AG04450 (cell line): ENCODE measurements at places on chromosomes 3 and 15. TPM values are rescaled to one million over a fixed set of nuclear protein-coding genes. Genes with fewer than 3 reads are reported as not detected.

GRCh38 chr3:38043486-38043885, 4.5 kb downstream of the DLEC1 start:
- no peak for DNase-seq

GRCh38 chr3:7927015-7927414, 574.6 kb upstream of the LMCD1 start:
- no peak for DNase-seq

DNA sequence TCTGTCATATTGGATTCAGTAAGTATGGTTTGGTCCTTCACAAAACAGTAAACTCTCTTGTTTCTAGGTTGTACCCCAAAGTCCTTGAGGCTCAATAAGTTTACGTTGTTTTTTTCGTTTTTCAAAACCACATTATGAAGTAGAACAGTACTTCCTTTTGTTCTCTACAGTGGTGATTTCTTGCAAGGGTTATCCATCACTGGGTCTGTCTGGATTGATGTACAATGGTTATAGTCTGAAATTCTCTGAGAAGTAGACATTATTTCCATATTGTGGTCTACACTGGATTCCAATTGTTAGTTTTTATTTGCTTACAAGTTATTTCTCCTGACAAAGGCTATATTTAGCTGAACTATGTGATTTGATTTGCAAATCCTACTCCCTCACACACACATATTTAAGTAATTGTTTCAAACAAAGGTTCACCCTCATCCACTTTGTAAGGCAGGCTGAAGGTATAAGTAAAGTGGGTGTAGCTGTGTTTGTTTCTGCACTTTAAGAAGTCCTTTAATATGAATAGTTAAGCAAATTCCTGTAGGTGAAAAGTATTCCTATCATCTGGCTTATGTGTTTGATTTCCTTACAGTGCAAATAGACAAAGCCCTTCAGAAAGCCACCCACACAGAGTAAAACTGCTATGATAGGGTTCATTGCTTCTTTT, 64.2 kb upstream of the MME start:
- DNase-seq: no peak

DNA sequence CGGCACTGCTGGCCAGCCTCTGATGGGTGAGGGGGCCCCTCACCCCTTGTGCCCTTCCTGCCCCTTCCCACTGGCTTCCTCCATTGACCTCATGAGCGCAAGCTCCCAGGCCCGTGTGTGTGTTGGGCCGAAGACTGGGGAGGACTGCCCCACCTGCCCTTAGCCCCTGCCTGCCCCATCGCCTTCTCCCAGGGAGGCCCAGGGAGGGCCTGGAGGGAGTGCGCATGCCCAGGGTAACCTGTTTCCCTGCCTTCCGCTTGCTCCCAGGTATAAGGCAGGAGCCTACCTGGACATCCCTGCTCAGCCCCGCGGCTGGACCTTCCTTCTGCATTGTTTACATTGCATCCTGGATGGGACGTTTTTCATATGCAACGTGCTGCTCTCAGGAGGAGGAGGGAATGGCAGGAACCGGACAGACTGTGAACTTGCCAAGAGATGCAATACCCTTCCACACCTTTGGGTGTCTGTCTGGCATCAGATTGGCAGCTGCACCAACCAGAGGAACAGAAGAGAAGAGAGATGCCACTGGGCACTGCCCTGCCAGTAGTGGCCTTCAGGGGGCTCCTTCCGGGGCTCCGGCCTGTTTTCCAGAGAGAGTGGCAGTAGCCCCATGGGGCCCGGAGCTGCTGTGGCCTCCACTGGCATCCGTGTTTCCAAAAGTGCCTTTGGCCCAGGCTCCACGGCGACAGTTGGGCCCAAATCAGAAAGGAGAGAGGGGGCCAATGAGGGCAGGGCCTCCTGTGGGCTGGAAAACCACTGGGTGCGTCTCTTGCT, 8.8 kb downstream of the DLL4 start:
- DNase-seq: no peak

DNA sequence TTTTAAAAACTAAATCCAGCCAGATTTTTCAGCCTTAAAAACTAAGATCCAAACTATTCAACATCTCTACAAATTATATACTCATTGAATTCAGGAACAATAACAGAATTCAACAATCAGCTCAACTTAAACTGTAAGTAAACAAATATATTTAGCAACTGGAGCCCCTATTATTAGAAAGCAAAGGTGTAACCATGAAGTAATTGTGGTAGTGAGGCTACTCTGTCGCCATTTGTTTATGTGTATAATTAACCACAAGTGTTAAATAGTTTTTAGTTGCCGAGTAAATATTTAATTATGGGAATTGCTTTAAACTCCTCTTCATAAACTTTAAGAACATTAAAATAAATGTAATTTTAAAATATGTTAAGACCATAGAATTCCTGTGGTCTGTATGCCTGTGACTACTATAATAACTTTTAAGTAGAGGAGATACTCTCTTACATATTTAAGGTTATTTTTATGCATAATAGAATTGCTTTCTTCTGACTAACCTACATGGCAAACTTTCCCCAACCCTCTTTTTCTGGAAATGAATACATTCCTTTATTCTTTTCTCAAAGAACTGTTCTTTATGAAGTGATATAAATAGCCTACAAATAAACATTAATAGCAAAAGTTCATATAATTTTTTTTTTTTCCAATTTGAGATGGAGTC, 51.2 kb downstream of the MFN1 start:
- no peak for DNase-seq

DNA sequence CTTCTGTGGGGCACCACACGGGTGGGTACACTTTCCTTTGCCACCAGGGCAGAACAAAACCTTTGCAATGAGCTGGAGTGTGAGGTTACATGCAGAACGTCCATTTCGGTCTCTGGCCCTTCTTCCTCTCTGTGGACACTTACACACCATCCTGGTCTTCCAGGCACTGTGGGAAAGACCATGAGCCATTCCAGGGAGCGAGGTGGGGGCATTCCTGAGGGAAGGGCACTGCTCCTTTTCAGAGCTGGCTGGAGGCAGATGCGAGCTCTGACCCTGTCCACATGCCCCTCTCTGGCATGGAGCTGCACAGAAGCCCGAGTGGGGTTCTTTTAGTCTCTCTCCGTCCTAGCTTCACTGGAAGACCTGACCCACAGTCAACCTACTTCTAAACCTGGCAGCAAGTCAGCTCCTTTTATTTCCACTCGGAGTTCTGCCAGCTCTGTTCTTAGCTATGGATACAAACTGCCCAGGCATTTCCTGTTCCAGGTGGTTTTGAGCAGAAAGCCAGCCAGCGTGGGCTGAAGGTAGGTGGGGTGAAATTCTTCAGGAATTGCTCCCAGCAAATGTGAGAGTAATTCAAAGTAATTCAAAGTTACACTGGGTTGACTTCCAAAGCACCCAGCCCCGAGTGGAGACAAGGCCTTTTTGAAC, 281.4 kb downstream of the ADAMTS17 start:
- peak; percentile 13 for DNase-seq

- no peak for DNase-seq
Observed at GRCh38 chr3:151035072-151035471, 50.4 kb upstream of the MED12L start.

- DNase-seq: no peak
Observed at GRCh38 chr15:83947156-83947555, 288.4 kb upstream of the GOLGA6L4 start.

GRCh38 chr3:45870099-45870498, 16.2 kb upstream of the CCR9 start:
- DNase-seq: no peak

- DNase-seq: peak; percentile 56
Observed at GRCh38 chr3:53804697-53805462, 41.3 kb downstream of the CHDH start.

DNA sequence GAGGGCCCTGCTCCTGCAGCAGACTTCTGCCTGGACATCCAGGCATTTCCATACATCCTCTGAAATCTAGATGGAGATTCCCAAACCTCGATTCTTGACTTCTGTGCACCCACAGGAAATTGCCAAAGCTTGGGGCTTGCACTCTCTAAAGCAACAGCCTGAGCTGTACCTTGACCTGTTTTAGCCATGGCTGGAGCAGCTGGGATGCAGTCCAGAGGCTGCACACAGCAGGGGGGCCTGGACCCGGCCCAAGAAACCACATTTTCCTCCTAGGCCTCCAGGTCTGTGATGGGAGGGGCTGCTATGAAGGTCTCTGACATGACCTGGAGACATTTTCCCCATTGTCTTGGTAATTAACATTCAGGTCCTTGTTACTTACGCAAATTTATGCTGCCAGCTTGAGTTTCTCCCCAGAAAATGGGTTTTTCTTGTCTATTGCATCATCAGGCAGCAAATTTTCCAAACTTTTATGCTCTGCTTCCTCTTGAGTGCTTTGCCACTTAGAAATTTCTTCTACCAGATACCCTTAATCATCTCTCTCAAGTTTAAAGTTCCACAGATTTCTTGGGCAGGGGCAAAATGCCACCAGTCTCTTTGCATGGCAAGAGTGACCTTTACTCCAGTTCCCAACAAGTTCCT, 11.8 kb upstream of the MYO5A start:
- DNase-seq: no peak

- no peak for DNase-seq
Observed at GRCh38 chr3:193771653-193772421, 178.8 kb downstream of the OPA1 start.

GRCh38 chr3:15647611-15648167, 46.1 kb downstream of the BTD start:
- DNase-seq: peak; percentile 90

- no peak for DNase-seq
Observed at GRCh38 chr3:178062126-178062525, 474.1 kb upstream of the KCNMB2 start.

Gene SLC33A1
- polyA plus RNA-seq: 23.0 and 27.8 TPM in 2 replicates

Gene TTC21A
- polyA plus RNA-seq: 1.6 and 2.8 TPM in 2 replicates

Gene BLM
- polyA plus RNA-seq: 1.7 and 2.1 TPM in 2 replicates

Gene IQCH
- polyA plus RNA-seq: 0.95 and 1.1 TPM in 2 replicates

Gene GOLGA8R
- polyA plus RNA-seq: 0.73 and 0.74 TPM in 2 replicates

Gene C3orf49
- not detected in 2 replicates for polyA plus RNA-seq

Gene CIB2
- 2.7 and 3.7 TPM in 2 replicates for polyA plus RNA-seq

Gene SPINK8
- not detected in 2 replicates for polyA plus RNA-seq

Gene FBXO40
- polyA plus RNA-seq: not detected in 2 replicates
